ENCODE measurements at places on chromosomes 3 and 15.

- DNase-seq, result no peak
Measured at GRCh38 chr3:59300733-59301132, 250.9 kb upstream of the CFAP20DC start.

DNA sequence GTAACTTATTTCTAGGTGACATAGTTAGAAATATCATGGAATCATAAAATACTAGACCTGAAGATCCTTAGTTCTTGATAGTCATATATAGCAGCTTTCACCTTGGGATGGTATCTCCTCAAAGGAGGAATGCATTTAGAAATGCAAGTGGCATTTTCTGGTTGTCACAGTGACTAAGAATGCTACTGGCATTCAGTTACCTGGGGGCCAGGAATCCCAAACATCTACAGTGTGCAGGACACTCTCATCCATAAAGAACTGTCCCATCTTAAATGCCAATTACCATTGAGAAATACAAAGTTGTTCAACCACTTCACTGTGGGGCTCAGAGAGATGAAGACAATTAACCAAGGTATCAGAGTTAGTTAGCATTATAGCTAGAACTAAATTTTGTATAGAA is 36.7 kb downstream of the MYH15 start:
- no peak for DNase-seq

GRCh38 chr15:77852241-77853007 is 219.7 kb upstream of the LINGO1 start:
- DNase-seq, result no peak

DNA sequence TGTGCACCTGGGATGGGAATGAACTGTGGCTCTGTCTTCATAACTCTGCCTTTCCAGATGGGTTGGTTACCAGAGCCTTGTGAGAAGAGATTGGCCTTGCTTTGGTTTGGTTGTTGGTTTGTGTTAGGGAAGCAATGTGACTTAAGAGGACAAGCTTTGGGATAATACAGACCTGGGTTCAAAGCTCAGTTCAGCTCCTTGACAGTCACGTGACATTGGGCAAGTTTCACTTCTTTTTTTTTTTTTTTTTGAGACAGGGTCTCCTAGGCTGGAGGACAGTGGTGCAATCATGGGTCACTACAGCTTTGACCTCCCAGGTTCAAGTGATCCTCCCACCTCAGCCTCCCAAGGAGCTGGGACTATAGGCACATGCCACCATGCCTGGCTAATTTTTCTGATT is 42.7 kb downstream of the CORO2B start:
- no peak for DNase-seq

- no peak for DNase-seq
Measured at GRCh38 chr3:40911264-40911663, 288.0 kb upstream of the CTNNB1 start.

DNA sequence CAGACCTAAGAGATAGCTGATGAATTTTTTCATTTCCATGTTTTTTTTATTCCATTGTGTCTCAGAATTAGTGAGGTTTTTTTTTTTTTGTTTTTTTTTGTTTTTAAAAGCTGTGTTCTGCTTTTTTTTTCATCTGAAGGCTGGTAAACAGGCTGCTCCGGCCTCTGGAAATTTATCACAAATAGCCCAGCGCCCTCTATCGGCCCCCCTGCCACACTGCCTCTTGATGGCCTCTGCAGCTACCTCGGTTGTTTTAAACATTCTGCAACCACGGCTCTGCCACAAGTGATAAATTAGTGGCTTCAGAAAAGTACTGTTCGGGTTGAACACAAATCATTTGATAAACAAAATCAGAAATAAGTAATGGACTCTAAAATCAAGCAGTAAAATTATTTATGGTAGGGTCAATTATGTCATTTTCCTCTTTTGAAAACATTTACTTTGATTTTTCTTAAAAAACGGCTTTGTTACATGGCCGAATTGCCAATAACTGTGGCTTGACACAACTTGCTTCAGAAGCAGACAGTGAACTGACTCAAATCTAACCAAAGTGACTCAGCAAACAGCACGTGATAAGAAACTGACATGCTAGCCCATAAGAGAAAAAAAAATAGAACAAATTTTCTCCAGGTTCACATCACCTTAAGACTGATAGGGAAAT is 87.8 kb downstream of the RSL24D1 start:
- DNase-seq, result peak; percentile 42

GRCh38 chr15:75468913-75469598 is 17.6 kb upstream of the SIN3A start:
- DNase-seq, result no peak

GRCh38 chr3:183502237-183503181 is 53.0 kb downstream of the KLHL6 start:
- no peak for DNase-seq

- DNase-seq, result no peak
Measured at GRCh38 chr15:68268405-68268804, 9.1 kb upstream of the FEM1B start.

GRCh38 chr15:58063614-58064013 is 1.9 kb downstream of the ALDH1A2 start:
- DNase-seq, result no peak

DNA sequence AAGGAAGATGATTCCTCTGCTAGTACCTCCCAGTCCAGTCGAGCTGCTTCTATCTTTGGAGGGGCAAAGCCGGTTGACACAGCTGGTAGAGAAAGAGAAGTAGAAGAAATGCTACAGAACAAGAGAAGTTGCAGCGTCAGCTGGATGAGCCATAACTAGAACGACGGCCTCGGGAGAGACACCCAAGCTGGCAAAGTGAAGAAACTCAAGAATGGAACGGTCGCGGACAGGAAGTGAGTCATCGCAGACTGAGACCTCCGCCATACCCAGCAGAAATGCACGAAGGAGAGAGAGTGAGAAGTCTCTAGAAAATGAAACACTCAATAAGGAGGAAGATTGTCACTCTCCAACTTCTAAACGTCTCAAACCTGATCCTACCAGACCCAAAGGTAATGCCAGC is 19.0 kb upstream of the PARP14 start:
- no peak for DNase-seq

DNA sequence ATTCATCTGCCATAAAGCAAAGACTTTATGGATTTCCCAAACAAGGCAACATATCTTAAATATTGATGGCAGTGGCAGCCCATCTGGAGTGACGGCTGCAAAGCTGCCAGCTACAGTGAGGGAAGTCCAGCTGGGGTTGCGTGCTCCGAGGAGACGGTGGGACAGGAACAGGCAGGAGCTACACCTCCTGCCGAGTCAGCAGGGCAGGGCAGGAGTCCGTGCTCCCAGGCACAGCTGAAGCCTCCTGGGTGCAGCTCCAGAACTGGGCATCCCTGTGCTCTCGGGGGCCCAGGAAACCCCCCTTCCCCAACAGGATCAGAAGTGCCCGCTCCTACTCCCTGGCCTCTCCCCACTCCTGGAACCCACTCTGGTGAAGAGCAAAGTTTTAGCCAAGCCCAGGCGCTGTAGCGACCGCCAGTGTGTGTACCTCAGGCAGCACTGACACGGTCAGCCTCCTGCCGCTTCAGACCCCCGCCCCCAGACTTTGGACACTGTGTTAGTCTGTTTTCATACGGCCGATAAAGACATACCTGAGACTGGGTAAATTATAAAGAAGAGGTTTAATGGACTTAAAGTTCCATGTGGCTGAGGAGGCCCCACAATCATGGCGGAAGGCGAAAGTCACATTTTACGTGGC is 556.4 kb upstream of the CCDC54 start:
- DNase-seq, result no peak

DNA sequence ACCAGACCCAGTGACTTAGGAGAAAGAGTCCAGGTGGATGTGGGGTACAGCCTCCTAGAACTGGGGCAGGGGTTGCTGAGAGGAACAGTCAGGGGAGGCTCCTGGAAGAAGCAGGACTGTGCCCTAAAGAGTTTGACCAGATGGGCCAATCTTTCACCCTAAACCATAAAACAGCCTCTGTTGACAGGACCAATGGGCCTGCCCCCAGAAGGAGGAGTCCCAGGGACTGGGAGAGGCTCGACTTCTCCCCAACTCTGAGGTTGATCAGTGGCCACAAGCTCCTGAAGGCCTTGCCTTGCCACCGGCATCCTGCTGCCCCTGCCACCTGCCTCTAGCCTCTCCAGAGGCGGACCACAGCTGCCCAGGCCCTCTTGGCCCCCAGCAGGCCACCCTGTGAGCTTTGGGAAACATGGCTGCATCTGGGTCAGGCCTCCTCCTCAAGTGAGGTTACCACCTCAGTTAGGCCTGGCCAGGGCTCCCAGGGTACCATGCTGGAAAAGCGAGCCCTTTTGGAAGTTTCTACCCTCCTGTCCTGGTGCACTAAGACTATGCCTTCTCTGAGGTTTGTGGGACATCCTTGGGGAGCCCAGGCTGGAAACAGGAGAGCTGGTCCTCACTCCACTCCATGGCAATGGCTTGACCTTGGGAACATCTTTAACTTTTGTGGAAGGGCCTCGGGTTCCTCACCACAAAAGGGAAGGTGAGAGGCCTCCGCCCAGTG is 2.8 kb downstream of the VIPR1 start:
- DNase-seq, result no peak

DNA sequence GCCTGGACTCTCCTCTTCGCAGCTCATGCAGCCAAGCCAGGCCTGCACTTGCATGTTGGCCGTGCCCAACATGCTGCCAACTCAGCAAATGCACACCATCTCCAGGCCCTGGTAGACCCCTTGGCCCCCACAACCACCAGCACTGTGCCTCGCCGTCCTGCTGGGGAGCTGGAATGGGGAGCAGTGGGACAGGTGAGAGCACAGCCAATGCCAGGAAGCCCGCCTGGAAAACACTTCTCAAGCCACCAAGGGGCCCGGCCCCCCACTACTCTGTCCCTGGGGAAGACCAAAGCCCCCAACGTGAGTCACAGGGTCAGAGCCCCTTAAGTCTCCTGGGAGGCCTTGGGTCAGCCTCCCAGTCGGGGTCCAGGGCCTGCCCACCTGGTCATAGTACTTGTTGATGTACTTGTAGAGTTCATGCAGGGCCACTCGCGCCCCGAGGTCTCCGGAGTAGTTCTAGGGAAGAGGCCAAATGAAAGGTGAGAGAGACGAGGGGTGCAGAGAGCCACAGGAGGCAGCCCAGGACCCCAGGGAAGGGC is 24.5 kb downstream of the PLXNB1 start:
- DNase-seq, result no peak

DNA sequence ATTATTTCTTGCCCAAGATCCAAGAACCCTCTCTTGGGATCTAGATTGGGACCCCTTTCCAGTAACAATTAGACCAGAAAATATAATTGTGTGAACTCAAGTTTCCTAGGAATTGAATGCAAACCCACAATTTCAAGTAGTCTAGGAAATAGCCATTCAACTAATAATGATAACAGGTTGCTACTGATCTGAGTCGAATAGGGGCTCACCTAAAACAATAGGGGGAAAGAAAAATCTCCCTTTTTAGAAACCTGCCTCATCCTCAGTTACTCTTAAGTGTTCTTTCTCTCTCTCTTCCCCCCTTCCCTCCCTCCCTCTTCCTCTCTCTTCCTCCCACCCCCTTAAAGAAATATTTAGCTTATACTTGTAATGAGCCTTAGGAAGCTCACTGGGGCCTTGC is 555.3 kb downstream of the IGSF11 start:
- no peak for DNase-seq

GRCh38 chr3:62615258-62615849 is 242.0 kb upstream of the FEZF2 start:
- DNase-seq, result no peak

- DNase-seq, result no peak
Measured at GRCh38 chr15:66670175-66670574, 31.9 kb upstream of the SMAD6 start.

GRCh38 chr3:71887256-71887655 is 102.3 kb upstream of the PROK2 start:
- no peak for DNase-seq

DNA sequence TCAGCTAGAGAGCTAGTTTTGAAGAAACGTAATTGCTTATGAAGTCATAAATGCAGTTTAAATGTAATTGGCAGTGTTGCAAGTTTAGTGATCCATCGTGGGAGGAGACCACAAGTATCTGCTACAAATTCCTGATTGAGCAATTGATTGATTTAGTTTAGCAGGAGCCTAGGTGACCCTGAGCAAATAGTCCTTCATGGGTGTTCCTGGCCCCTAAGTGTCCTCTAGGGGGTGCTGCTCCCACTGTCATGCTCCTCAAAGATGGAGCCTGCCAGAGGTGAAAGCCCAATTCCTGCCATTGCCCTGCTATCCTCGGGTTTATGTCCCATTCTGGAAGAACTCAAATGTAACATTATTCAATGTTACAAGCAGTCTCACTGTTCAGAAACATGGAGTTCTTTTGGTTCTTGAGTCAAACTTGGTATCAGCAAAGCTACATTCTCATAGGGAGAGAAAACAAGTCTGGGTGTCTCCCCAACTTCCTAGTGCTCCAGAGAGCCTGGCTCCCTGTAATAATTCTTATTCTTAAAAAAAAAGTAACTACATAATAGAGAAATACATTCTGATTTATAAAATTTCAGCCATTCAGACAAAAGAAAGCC is 29.8 kb upstream of the SENP5 start:
- DNase-seq, result peak; percentile 82

DNA sequence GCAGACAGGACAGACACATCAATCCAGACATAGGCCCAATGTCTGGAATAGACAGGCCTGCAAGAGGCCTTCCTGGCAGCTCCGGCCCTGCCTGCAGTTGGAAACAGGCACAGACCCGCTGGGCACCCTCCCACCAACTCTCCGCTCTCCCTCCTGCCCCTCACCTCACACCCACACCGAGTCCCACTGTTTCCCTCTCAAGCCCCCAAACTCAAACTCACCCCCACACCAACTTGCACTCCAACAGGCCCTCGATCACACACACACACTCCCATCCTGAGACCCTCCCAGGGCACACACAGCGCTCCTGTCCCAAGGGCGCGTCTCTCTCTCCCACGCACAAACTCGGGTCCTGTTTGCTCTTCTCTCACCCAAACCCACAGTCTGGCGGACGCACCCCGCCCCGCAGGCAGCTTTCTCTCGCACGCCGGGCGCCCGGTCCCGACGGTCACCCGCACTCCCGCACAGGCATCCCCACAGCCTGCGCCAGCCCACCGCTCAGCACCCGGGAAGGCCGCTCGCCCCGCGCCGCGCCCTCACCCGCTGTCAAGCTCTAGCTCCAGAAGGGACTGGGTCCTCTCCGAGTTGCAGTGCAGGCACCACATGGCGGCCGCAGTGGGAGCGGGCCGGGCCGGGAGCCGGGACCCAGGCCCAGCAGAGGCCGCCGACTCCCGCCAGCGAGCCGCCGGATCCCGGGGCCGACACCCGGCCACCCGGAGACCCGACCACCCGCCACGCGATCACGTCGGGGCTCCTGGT is 106.2 kb downstream of the IQSEC1 start:
- DNase-seq, result peak; percentile 42

DNA sequence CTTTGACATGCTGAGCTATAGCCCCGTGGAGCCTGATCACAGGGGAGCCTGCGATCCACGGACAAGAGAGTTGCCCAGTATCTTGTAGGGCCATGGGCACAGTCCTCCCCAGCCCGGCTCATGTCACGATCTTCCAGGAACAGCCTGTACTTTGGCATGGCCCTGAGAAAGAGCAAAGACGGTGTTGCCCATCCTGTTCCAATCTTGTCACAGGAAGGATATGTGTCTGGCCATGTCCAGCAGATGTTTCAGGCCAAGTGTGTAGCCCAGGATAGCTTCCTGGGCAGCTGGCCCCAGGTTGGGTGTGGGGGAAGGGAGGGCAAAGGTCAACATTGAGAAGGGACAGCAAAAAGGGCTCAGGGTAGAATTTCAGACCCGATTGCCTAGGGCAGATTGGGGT is 17.0 kb upstream of the RPL29 start:
- DNase-seq, result no peak
